Activated CD4-positive, alpha-beta T cell treated with anti-CD3 and anti-CD28 coated beads, Interleukin-2, Interleukin-6, amounts not matched to agents 100 ng/mL and 50 ng/mL, durations not matched to agents 16 hours and 8 hours (primary cell): ENCODE measurements at places on chromosomes 11 and 22.

- DNase-seq = no peak
Measured at GRCh38 chr22:47299211-47299862, 536.9 kb downstream of the TBC1D22A start.

GRCh38 chr11:103380031-103380430 lies 270.8 kb downstream of the DYNC2H1 start:
- DNase-seq = no peak

DNA sequence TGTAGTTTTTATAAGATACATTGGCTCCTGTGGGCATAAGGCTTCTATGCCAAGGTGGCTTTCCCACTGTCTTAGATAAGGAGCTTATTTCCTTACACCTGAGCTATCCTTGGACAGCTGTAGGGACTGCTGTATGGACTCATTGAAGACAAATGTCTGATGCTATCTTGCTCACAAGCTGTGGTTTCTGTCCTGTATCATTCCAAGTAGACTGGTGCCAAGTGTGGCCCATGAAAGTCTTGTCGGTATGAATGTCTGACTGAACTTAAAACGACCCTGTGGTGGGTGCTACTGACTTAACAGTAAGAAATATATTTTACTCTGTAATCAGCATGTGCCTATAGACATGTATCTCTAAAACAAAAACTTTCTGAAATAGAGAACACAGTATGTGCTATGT lies 45.0 kb downstream of the LARGE2 start:
- no peak for DNase-seq

DNA sequence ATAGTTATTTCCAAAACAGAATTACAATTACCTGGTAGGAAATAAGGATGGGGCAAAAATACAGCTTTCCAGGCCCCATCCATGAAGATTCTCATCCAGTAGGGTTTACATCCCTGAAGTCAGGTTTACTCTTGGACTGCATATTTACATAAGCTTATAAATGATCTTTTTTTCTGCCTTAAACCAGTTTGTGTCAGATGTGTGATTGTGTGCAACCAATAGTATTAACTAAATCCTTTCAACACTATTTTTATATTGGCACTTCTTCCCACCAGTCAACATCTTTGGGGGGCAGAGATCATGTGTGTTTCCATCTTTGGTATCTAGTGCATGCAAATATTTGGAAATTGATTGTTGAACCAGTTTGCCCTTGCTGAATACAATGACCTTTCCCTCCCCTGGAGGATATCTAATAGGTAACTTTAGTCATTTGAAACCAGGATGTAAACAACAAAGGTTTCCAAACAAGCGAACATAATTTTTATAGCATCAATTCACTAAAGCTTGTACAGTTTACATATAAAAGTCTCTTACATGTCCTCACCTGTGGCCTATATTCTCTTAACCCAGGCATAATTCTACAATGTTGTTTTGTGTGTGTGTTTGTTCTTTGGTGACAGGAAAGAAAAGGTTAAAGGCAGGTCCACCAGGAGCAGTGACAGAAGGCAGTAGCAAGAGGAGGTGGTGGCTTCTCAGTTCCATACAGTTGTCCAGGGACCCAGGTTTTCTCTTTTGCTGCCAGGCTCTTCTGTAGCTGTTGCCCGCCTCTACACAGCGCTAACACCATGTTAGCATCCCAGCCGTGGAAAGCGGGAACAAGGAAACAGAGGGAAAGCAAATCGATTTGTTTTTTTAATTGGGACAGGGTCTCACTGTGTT lies 1.7 kb upstream of the ME3 start:
- DNase-seq = no peak

DNA sequence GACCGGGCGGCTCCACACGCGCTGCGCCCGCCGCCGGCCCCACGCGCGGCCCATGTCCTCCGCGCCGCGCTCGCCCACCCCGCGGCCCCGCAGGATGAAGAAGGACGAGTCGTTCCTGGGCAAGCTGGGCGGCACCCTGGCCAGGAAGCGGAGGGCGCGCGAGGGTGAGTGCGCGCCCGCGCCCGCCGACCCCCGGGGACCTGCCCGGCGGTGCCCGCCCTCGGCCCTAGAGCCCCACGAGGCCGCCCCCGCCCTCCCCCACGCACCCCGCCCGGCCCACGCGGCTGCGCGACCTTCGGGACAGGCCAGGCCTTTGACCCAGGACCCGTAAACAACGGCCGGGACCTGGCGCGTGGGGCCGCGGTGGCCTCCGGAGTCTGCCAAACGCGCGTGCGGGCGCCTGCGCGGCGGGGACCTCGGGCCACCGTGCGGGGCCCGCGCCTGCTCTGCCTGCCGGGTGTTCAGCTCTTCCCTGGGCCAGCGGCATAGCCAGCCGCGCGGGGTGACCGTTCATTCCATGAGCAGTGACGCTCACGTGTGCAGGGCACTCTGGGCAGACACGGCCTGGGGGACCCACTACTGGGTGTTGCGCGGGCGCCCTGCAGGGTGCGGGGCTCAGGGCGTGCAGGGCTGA lies at the start of gene PARVB:
Gene PARVB (plus strand): TSS at position 15 of the 634 bp plus-strand sequence. CDS start 38 bp downstream, at position 53.
- peak; percentile 50 for DNase-seq
